ENCODE measurements at places on chromosomes 3 and 15.

GRCh38 chr3:168511428-168512014, 415.8 kb upstream of the GOLIM4 start:
- DNase-seq = no peak

DNA sequence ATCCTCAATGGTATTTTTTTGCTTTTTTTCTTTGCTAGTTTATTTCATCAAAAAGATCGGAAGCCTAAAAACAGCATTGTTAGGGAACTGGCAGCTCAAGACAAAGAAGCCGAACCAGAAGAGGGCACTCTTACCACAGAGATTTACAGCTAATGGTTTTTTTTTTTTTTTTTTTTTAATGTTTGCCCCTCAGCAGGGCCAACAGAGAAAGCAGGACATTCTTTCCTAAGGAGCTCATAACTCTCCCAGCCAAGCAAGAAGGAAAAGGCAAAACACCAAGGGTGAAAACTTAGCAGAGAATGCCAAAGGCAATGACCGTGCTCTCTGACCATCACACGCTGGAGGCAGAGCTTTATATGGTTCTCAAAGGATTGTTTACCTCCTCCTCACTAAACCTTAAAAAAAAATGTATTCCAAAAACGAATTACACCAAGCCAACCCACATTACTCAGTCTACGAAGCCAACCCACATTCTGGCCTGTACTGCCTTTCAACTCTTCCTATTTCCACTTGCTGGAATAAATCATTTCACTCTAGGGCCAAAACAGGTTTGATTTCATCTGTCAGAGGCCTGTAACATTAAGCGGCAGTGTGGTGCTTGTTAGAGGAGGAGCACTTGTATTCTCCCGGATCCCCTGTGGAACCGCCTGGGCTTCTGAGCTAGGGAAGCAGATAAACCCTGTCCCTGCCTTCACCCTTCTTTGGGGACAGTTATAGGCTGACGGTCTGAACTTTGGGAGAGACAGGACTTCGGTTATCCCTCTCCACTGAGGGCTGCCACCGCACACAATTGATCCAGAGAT, 35.6 kb upstream of the GYG1 start:
- no peak for DNase-seq

- no peak for DNase-seq
These were observed 16.9 kb downstream of the APOD start for GRCh38 chr3:195566797-195567196.

- no peak for DNase-seq
These were observed 8.3 kb downstream of the ARL13B start for GRCh38 chr3:93988283-93988682.

GRCh38 chr3:187334904-187335303, 33.3 kb upstream of the RTP4 start:
- DNase-seq = no peak

DNA sequence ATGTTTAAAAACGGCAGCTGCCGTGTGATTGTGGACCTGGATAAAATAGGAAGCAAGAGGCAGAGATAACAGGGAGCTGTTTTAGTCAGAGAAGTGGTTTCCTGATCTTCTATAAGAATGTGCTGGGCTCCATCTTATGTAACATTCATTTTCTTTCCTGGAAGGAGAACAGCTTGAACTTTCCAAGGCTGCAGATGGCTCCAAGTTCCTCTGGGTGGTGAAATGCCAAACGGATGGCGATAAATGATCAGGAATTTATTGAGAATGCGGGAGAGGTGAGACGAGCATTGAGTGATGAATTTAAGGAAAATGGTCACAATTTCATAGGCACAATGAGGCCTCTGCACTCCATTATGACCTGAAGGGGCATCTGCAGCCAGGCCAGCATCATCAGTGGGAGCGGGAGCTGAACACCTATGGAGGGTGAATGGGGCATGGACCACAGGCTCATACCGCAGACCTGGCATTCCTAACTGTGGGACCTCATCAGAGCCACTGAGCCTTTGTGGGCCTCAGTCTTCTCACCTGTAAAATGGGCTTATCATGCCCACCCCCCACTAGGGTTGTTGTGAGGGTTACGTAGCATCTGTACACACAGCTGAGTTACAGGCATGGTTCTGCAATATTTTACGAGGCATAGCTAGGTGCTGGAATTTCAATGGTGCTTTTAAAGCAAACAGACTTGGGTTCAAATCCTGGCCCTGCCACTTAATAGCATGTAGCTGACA, 17.1 kb downstream of the MGLL start:
- DNase-seq = no peak

DNA sequence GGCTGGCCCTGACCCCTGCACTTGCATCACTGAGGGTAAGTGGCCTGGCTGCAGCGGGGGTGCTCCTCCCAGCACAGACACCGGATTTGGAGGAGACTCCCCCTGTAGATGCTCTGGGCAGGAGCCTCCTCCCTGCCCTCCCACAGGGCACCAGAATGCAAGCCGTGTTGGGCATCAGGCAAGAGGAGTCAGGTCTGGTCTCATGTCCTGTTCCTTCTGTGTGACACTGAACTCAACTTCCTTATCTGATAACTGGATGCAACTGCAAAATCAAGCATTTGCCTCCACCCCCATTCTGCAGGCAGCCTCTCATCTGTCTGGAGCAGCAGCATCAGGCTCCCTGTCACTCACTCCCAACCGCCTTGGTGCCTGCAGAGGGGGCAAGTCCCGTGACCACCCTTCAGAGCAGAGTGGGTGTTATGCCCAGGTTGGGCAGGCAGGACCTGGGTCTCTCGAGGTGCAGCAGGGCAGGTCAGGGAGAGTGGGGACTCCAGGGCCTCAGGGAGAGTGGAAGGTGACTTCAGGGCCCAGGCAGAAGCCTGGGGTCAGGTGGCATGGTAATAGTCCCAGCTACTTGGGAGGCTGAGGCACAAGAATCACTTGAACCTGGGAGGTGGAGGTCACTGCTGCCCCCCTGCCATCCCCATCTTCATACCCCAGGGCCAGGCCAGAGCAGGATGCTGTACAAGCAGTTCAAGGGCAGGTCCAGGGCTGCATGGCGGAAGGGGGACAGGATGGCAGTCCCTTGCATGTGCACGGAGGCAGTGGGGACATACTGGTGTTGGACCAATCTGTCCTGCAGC, 10.5 kb upstream of the RPL29 start:
- no peak for DNase-seq

- DNase-seq = no peak
These were observed 463.0 kb downstream of the ERC2 start for GRCh38 chr3:56005196-56005805.

- DNase-seq = no peak
These were observed 1.9 kb downstream of the AEN start for GRCh38 chr15:88623061-88623460.

GRCh38 chr15:70566047-70566835, 197.1 kb downstream of the UACA start:
- no peak for DNase-seq

GRCh38 chr3:71591101-71591500, 7.6 kb upstream of the FOXP1 start:
- DNase-seq = no peak

DNA sequence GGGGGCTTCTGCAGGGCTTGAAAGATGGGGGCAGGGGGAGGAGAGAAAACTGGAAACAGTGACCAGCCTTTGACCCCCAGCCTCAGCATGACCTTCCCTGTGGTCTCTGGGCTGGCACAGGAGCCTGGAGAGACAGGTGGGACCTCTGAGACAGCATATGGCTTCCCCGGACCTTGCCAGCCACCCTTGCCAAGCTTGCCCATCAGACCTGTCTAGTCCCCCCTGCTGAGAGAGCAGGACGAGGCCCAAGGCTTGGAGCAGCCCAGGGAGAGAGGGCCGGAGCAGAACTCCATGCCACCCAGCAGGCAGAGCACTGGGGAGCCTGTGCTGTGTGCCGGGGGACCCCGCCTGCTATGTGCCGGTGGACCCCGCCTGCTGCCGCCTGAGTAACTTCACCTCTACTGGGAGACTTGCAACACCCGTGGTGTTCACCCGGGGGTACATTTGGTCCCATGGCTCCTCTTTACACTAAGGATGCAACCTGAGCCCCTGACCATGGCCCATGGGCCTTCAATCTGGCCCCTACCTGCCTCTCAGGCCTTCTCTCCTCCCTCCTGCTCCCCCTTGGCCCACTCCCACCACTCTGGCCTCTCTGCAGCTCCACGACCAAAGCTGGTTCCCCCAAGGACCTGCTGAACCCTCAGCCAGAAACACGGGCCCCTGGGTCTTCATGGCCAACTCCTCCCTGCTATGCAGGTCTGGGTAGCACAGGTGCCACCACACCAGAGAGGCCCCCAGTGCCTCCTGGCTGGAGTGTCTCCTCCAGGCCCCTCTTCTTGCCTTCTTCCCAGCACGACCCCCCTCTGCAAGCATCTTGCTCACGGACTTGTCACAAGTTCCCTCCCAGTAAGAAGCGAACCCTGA, 21.1 kb upstream of the SLC41A3 start:
- DNase-seq = no peak

DNA sequence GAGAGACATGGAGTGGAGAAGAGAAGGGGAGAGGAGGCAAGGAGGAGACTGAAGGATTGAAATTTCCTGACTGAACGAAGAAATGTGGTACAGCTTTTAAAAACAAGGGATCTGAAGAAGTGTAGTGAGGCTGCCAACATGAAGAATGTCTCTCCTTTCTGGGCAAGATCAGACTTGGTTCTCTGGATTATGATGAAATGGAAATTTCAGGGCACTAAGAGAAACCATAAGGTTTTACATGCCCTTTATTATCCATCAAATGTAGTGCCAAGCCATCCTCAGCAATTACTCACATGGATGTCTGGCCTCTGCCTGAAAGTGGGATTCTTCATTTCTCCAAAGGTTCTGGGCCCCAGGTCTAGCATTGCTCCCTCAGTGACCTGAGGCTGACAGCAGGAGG, 77.6 kb upstream of the CCDC80 start:
- DNase-seq = no peak

GRCh38 chr15:85044894-85045293, 63.2 kb downstream of the PDE8A start:
- DNase-seq = no peak

- no peak for DNase-seq
These were observed 79.8 kb downstream of the PLCH1 start for GRCh38 chr3:155664925-155665695.

DNA sequence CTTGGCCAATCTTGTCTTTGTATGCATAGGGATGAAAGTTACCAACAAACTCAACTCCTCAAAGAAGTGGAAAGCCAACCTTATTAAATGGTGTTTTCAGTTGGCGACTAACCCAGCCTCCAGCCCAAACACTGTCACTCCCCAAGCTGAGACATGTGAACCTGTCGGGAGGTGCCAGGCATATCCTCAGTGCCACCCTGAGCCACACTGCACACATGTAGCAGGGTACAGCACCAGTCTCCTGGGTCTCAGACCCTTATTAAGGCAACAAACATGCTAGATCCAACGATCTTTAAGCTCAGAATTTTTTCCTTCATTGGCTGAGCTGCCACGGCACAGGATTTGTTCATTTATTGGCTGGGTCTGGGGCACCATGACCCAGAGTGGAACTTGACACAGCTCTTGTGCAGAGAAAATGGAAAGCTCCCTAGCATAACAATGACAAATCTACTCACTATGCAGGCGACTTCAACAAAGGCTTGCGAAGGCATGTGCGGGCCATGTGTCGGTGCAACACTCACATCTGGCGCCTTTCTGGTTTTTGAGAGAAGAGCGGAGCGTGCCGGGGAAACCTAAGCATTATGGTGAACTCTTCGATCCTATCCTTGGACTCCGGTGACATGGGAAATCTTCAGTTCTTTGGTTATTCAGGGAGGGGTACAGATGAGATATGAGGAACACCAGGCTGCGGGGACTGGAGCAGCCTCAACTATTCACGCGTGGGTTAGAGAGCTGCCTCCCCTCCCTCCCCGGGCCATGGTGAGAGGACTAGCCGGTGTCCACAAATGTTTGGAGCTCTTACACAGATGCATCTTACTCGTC, 190.1 kb downstream of the FAM43A start:
- no peak for DNase-seq

- DNase-seq = no peak
These were observed 68.1 kb upstream of the LPP start for GRCh38 chr3:188085584-188086560.

GRCh38 chr3:1287815-1288214, 195.0 kb downstream of the CNTN6 start:
- no peak for DNase-seq

- DNase-seq = no peak
These were observed 399.4 kb downstream of the ROBO1 start for GRCh38 chr3:79368403-79368802.

GRCh38 chr15:70516408-70517193, 246.8 kb downstream of the UACA start:
- no peak for DNase-seq

DNA sequence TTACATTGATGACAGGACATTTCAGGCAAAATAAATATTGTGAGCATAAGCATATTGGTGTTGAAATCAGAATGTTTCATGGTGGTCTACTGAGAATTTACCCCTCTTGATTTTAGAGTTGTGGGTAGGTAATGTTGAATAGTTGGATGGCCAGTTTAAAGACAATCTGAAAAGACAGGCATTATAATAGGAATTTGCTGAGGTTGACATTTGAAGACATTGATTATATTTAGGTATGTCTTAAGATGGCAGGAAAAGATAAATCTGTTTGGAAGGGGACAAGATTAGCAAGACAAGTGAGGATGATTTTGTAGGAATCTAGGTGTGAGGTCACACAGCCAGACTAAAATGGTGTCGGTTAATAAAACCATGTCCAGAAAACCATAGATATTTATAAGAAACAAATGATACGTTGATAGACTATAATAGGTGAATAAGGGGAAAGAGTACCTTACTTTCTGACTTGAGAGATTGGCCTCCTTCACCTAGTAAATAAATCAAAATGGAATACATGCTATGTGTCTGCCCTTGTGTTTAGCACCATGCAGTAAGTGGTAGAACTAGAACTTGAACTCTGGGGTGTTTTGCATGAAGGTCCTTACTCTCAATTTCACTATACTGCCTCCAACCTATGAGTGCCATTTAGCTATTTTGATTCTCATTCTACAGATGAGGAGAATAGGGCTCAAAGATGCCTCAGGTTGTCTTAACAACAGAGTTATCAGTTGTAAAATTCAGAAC, 57.9 kb downstream of the ALCAM start:
- DNase-seq = no peak

DNA sequence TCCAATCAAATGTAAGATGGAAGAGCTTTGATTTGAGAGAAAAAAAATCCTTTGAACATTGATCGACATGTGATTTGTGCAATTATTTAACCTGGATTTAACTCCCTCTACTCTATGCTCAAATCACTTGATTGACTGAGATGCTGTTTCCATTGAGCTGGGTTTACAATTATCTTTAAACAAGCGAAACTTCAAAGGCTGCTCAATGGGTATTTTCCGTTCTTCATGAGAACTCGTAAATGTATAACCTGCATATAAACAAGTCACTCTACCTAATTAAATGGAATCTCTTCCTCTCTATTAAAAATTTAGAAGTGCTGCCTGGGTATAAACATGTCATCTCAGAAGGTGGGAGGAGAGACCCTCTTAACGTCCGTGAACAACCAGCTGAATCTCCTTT, 71.9 kb downstream of the ANXA2 start:
- DNase-seq = no peak

GRCh38 chr3:177284383-177284881, 87.2 kb upstream of the TBL1XR1 start:
- no peak for DNase-seq
